ENCODE measurements at places on chromosomes 16 and 17.
A peak's percentile ranks its signal among the peaks of the same experiment; 100 is the strongest.

DNA sequence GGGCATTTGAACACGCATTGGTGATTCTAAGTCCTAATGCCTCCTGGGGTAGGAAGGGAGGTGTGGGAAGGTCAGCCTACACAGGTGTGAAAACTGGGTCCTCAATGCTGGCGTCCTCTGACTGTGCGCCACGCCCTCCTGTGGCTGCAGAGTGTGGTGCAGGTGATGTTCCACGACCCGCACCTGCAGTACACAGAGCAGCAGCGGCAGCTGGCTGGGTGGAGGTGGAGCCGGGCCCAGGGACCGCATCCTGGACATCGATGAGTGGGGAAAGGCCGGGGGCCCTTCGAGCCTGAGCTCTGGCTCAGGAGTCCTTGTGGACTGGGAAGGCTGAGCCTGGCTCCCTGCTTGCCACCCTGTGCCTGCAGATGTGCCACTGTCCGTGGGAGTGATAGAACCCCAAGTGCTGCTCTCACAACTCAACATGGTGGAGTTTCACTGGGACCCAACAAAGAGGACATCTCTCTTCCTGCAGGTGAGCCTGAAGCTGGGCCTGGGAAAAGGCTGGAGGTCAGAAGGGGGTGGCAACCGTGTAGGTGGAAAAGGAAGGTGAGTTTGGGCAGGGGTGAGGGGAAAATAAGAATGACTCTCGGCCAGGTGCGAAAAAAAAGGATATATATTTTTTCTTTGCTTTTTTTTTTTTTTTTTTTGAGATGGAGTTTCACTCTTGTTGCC, 14.0 kb upstream of the STAC2 start:
- peak; percentile 69 for DNase-seq

GRCh38 chr16:31090540-31090939, 1.8 kb upstream of the PRSS53 start:
- DNase-seq, result no peak

DNA sequence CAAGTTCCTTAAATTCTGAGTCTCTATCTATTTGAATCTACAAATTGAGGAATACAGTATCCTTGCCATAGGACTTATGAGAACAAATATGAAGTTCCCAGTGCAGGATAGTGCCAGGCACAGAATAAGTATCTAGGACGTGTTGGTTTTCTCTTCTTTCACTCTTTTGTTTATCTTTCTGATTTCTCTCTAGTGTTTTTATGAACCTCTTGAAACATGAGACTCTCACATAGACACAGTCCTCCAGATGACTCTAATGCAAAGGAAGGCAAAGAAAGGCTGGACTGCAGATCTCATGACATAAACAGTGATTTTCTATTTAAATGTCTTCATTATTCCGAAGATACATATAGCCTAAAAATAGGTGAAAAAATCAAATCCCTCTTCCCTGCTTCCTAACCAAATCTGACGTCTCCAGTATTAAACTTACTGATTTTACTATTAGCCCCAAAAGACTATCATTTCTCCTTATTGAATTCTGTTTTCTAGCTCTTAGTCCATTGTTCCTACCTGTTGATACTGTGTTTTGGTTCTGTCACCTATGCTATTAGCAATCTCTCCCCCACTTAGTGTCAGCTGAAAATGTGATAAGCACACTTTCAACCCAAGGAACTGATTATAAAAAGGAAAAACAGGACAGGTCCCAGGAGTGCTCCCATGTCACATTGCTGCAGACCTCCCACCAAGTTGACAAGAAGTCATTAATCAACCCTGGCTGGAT, 24.9 kb upstream of the ADAMTS18 start:
- no peak for DNase-seq

DNA sequence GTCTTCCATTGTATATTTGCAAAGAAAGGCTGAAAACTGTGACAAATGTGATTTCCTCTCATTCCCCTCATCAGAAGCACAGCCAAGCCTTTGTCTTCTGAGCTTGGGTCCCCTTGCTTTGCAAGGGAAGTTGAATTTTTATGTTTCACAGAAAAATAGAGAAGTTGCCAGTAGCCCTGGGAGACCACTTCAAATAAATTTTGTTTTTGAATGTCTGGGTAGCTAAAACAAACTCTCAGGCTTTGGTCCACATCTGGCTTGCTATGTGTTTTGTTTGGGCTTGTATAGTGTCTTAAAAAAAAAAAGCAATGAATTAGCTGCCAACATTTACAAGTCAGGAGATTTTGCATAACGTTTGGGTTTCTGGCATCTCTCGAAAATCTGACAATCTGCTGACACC, 24.1 kb downstream of the PIK3R6 start:
- DNase-seq, result no peak

GRCh38 chr16:30615358-30616091, 5.3 kb upstream of the ZNF689 start:
- DNase-seq, result no peak

GRCh38 chr17:9928601-9929333, 23.7 kb upstream of the RCVRN start:
- DNase-seq, result peak; percentile 20

- DNase-seq, result no peak
Observed at GRCh38 chr16:273547-274421, 2.0 kb downstream of the RGS11 start.

- DNase-seq, result no peak
Observed at GRCh38 chr16:985646-986400, 4.3 kb downstream of the SOX8 start.

DNA sequence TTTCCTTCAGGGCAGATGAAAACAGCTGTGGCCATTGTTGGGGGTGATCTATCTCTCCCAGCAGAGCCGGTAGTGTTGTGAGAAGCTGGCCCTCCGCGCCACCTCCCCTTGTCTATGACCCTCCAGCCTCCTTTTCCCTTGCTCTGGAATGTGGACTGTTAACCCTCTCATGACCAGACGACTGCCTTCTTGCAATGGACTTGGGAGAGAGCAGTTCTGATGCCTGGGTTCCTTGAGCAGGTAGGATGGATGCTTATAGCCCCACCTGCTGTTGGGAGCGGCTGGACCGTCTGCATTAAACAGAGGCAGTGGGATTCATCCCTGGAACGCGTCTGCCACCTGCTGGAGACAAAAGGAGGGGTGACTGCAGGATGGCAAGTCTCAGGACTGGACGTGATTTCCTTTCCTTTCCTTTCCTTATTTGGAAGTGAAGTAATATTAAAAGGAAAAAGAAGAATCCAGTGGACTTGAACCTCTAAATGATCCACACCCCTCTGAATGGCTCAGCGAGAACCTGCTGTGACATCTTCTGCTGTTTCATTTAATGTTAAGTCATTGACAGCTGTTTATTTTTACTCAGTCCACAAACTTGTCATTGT, 1.8 kb upstream of the SOST start:
- peak; percentile 97 for DNase-seq

GRCh38 chr17:65366102-65366844, 195.2 kb downstream of the AXIN2 start:
- DNase-seq, result no peak

DNA sequence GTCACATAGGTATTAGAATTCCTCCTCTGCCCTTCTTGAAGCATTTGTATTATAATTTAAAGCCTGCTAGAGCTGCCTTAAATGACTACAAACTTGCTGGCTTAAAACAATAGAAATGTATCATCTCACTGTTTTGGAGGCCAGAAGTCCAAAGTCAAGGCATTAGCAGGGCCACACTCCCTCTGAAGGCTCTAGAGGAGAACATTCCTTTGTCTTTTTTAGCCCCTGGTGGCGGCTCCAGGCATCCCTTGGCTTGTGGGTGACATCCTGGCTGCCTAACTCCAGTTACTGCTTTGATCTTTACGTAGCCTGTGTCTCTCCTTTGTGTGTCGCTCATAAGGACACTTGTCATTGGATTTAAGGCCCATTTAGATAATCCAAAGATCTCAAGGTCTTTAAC, 186.6 kb upstream of the SALL1 start:
- DNase-seq, result no peak

DNA sequence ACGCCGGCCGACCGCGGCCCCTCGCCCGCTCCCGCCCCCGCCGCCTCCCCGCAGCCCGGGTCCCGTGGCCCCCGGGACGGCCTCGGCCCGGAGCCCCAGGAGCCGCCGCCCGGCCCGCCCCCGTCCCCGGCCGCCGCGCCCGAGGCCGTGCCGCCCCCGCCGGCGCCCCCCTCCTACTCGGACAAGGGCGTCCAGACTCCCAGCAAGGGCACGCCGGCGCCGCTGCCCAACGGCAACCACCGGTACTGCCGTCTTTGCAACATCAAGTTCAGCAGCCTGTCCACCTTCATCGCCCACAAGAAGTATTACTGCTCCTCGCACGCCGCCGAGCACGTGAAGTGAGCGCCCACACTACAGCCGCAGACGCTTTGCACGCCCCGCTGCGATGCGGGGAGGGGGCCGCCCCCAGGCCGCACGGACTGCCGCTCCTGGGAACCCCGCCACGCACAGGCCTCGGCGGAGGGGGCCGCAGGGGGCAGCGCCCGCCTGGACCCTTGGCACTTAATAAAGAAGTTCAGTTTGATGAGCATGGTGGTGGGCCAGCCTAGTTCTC, 35.5 kb upstream of the ZC3H18 start:
- no peak for DNase-seq

- DNase-seq, result no peak
Observed at GRCh38 chr16:89567656-89568594, 7.4 kb downstream of the RPL13 start.

DNA sequence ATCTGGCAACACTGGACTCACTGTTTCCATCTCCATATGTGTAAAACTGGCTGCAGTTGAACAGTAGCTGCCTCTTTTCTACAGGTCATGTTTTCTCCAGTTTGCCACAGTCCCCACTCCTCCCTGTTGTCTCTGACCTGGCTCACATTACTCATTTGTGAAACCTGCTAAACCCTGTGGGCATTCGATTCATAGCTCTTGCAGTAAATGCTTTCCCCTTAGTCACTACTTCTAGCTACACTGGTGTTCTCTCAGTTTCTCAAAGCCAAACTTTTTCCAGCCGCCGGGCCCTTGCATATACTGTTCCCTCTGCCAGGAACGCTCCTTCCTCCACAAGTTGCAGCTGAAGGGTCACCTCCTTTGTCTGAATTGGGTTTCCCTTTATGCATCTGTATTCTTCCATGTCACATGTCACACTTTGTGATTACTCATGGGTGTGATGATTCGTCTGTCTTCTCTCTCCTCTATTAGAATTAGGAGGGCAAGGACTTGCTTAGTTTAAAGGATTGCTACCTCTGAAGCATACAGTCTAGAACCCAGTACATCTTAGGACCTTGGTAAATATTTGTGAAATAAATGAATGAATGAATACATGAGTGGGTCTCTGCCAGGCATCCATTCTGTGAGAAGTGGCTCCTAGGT, 15.0 kb upstream of the MT4 start:
- no peak for DNase-seq

Data from iPS DF 19.7 (cell line).